EL (cell line): ENCODE measurements at places on chromosomes 1 and 21.

DNA sequence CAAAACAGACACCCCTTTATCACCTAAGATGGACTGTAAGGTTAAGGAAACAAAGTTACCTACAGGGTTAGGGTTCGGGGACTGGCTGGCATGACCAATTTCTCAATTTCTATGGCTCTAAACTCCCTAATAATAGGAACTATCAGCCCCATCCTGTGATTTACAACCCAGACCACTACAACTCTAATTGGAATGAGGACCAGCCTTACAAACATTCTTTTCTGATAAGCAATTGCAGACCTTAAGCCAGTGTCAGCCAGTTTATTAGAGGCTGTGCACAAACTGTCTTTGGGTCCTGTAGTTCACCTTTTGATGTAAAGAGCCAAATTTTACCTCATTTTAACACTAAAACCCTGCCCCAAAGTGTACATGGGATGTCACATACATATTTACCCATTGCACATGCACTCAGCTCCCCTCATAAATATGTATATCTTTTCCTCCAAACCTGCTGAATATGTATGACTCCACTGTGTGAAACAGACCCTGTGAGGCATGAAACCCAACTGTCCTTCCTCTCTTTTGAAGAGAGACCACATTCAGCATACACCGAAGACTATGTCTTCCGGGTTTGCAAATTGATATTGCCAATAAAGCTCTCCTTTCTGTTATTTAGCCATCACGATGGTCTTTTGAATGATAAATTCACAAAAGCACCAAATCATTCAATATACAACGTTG is 7.3 kb upstream of the APP start:
- peak; percentile 46 for DNase-seq

DNA sequence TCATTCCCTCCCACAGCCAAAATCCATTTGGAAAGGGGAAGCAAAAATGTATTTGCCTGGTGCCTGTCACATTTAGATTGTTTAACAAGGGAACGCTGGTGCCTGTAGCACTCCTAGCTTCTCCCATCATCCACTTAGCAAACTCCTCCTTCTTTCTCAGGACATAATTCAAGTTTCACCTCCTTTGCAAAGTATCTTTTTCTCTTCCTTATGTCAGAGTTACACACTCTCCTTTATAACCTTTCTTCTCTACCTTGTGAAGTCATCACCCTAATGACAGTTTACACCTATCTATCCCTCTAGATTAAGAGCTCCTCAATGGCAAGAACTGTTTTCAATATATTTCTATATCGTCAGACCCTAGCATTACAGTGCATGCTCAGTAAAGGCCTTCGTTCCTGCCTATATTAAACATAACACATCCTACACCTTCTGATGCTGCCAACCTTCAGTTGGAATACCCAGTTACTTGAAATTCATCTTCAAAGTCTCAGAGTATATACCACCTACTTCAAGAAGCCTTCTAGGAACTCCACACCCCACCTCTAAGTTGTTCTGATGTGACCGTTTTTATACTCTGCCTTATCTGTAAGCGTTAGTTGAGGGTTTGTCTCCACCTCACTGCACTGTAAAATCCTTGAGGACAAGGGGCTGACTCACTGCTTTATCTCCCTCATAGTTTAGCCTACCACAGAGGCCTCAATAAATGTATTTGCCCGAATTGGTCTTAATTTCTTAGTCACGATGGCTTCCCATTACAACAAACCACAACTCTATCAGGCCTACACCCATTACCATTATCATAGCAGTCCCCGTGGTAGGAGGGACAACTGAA is 1.0 kb upstream of the EPS15 start:
- DNase-seq = peak; percentile 76

DNA sequence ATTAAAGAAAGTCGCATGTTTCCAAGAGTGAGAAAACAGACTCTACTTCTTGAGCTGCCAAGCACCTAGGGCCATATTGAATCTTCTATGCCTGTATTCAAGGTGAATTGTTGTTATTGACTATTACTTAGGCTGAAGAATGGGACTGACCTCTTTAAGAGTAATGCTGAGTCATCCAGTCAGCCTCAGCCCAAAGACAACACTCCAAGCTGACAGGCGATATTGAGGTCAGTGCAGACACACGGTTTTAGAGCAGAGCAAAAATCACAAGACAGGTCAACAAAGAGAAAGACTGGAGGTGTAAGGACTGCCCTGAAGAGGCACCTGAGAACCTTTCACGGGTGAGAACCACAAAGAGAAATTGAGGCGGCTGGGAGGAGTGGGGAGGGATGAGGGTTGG is 146.9 kb downstream of the MIS18A start:
- peak; percentile 4 for DNase-seq

DNA sequence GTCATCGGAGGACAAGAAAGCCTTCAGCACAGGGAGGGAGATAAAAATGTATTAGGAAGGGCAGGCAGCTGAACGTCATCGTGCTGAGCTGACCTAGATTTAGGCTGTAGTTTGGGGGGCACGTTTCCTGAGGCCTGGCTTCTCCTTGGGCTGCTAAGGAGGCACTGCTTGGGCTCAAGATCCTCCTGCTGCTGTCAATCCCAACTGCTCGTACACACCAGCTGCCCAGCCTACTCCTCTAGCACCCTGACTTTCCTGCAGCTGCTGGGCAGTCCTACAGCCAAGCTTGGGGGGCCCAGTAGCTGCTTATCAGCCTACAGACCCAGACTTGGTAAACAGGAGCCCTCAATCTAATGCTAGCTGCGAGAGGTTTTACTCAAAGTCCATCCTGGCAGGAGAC is 6.2 kb downstream of the TMEM35B start:
- no peak for DNase-seq

GRCh38 chr1:77170687-77171086 is 48.5 kb downstream of the PIGK start:
- peak; percentile 32 for DNase-seq

DNA sequence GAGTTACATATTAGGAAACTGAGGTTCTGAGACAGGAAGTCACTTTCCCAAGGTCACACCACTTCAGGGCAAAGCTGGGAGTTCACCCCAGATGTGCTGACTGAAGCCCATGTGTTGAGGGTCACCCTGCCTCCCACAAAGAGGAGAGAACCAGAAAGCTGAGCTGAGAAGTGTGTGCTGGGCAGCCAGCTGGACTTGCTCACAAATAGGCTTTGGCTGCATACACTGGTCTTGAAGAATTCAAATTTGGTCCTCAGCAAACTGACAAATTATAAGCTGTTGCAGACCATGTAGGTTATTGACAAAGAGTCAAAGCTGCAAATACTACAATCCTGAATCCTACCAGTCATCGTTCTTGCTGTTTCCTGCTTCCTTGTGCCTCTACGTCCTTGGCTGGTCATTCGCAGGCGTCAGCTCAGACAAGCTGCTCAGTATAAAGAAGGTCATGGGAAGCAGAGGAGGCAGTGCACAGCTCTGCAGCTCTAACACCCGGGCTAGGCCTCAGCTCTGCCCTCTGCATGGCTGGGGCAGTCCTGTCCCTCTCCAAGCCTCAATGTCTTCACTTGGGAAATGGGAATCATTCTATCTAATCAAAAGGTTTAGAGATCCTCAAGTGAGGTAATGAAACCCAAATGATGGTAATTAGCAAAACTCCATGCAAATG is 40.0 kb downstream of the CDCP2 start:
- DNase-seq = no peak

GRCh38 chr21:45828580-45829570 is 152.7 kb upstream of the COL6A1 start:
- no peak for DNase-seq

GRCh38 chr1:13479171-13479856 is 34.5 kb downstream of the LRRC38 start:
- no peak for DNase-seq

GRCh38 chr1:210746024-210746731 is 387.8 kb downstream of the KCNH1 start:
- DNase-seq = no peak

DNA sequence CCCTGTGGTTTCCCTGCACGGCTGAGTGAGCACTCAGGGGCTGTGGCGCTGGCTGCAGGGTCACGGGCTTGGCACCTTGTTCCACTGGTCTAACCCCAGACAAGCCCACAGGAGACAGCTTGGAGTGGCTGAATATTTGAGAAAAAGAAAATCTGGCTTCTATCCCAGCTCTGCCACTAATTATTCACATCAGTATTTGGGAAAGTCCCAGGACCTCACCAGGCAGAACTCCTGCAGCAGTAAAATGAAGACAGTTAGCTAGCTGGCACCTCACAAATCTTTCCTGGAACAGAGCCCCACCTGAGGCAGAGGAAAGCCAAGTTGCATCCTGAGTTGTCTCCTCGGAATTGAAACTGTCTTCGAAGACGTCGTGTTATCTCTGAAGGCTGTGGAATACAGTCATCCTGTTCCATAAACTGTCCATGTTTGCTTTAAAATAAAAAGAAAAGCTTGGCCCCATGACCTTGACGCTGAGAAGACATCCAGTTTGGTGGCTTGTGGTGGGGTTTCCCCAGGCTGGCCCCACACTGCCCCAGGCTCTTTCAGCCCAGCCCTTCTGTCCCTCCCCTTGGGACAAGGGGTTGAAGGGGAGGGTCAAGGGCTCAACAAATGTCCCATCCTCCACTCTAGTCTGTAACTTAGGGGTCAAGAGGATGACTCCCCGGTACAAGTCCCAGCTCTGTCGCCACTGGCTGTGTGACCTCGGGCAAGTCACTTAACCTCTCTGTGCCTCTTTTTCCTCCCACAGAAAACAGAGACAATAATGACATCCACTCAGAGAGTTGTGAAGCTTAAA is 93.8 kb upstream of the TMPRSS2 start:
- DNase-seq = peak; percentile 50

GRCh38 chr1:147091801-147092200 is 80.5 kb downstream of the PRKAB2 start:
- DNase-seq = no peak

- DNase-seq = no peak
Observed at GRCh38 chr1:188070848-188071247, 1242.1 kb downstream of the PLA2G4A start.

DNA sequence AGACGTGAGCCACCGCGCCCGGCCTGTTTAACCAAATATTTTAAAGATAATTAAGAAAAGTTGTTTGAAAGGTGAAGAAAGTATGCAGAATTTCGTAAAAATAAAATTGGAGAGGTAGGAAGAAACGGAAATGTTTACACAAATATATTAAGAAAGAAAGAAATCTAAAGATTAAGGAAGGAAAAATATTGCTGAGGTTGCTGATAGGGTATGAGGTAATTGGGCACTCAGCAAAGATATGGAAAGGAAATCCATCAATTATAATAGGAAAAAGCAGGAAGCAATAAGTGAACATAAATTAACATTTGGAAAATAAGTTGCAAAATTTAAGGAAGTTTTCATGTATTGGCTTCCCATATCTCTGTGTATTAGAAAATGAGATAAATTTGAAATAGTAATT is 225.9 kb downstream of the KCNT2 start:
- DNase-seq = no peak

DNA sequence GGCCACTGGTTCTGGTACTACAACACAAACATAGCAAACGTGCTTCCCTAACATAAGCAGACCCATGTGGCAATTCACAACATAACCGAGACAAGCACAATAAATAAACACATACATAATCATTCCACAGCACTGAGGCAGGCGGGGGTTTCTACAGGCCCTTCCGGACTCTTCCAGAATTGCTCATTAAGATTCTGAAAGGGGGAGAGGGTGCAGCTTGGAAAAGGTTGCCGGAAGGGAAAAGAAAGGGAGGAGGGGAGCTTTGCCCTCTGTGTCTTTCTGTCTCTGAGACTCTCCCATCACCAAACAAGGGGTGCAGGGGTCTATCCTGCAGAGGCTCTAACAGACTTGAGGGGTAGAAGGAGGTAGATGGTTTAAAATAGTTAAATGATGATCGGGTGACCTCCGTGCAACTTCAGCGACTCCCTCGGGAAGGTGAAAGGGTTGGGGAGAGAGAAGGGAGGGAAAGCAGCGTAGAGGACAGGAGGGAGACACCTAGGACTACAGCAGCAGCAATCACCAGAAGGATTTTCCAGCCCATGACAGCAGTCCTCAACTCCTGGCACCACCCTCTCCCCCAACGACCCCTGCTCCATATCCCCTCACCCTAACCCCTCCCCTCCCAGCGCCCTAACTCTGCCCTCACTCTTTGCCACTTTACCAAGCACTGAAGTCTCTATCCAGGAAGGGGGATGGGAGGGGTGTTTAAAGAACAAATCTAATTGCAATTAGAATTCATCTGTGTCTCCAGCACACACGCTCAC is 365.5 kb upstream of the ESRRG start:
- DNase-seq = peak; percentile 8

- DNase-seq = no peak
Observed at GRCh38 chr1:54459140-54459539, 52.9 kb upstream of the SSBP3 start.

DNA sequence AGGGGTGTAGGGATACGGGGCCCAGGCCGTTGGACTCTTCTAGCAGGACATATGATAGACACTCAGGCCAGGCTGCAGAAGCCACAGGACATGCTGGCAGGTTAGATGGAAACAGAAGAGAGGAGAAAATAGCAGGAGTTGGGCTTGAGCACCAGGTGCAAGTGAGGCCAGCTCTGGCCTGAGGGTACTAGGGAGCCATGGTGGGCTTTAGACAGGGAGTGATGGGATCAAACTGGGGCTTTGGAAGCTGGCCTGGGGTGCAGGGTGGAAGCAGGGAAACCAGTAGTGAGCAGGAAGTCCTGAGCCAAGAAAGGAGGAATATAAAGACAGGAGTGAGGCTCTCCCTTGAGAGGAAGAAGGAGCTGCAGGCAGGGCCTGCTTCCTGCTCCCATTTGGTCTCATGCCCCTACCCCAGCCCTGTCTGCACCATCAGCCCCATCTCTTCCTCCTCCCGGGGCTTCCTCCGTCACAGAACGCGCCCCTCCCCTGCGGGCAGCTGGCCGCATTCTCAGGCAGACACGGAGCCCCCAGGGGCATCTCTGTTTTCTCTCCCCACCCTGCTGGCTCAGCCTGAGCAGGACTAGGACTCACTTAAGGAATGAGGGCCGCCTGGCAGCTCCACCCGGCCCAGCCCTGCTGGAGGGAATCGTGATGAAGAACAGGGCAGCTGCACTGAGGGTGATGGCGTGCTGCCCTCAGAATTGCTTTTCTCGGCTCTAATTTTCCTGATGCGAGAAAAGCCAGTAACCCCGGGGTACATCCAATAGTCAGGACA is 165.5 kb upstream of the TMEM51 start:
- no peak for DNase-seq

- peak; percentile 23 for DNase-seq
Observed at GRCh38 chr1:107529511-107530149, 388.8 kb downstream of the NTNG1 start.

DNA sequence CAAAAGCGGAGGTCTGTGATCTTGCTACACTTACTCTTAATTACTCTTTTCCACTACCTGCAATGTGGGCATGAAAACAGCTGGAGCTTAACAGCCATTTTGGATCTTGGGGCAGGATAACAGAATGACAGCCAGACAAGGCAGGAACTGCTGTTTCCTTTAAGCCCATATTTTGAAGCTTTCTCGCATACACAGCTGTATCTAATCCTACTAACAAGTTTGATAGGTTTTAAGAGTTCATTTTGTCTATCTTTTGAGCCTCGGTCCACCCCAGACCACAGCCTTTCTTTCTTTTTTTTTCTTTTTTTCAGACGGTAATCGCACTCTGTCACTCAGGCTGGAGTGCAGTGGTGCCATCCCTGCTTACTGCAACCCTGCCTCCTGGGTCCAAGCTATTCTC is 42.4 kb upstream of the CRB1 start:
- no peak for DNase-seq

GRCh38 chr1:52532247-52532646 is 20.6 kb downstream of the TUT4 start:
- DNase-seq = no peak

GRCh38 chr21:45347712-45348499 is 57.1 kb upstream of the COL18A1 start:
- DNase-seq = no peak

GRCh38 chr21:31429506-31429905 is 85.4 kb upstream of the TIAM1 start:
- DNase-seq = no peak
